SW480 (cell line): ENCODE measurements at places on chromosomes 6 and 20.

- DNase-seq, result no peak
These were observed 1074.4 kb upstream of the FLRT3 start for GRCh38 chr20:15411781-15412180.

GRCh38 chr20:24046888-24047287 is 58.3 kb upstream of the GGTLC1 start:
- DNase-seq, result no peak

GRCh38 chr6:137051790-137052472 is 7.2 kb upstream of the IL20RA start:
- DNase-seq, result peak; percentile 20

GRCh38 chr20:50601511-50602431 is 89.6 kb downstream of the RIPOR3 start:
- peak; percentile 43 for DNase-seq

- no peak for DNase-seq
These were observed 235.9 kb downstream of the TFAP2C start for GRCh38 chr20:56865055-56865454.

- no peak for DNase-seq
These were observed 46.9 kb upstream of the QKI start for GRCh38 chr6:163367497-163368183.

- no peak for DNase-seq
These were observed 44.7 kb downstream of the MCUR1 start for GRCh38 chr6:13769655-13770053.

- DNase-seq, result no peak
These were observed 41.2 kb downstream of the SNX9 start for GRCh38 chr6:157864185-157864761.

GRCh38 chr6:169810066-169810989 is 58.9 kb downstream of the ERMARD start:
- peak; percentile 52 for DNase-seq

GRCh38 chr20:51399006-51399890 is 143.3 kb downstream of the NFATC2 start:
- DNase-seq, result no peak

GRCh38 chr6:106254636-106255035 is 70.9 kb downstream of the ATG5 start:
- no peak for DNase-seq

- no peak for DNase-seq
These were observed 251.9 kb upstream of the RNF24 start for GRCh38 chr20:4267242-4267641.

GRCh38 chr6:117601811-117602150 is 530 bp downstream of the GOPC start:
- DNase-seq, result no peak

GRCh38 chr6:36318690-36319435 is 17.8 kb downstream of the BNIP5 start:
- no peak for DNase-seq

- no peak for DNase-seq
These were observed 47.6 kb upstream of the NNAT start for GRCh38 chr20:37473249-37474000.

DNA sequence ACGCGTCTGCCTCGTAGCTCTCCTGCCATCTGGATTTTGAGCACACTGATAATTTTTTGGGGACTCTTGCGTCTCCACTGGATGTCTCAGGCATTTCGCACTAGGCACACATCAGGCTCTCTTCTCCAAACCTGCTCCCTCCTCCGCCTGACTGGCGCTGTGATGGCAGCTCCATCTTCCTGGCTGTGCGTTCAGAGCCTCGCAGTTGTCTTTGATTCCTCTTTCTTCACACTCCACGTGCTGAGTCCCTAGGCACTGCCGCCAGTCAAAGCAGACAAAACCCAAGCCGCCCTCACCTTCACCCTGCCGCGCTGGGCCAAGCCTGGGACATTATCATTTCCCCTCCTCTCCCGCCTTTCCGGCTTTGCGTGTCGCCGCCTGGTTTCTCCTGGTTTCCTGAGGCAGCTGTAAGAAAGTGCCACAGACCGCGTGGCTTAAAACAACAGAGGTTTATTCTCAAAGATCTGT is 778 bp downstream of the PSMG4 start:
- peak; percentile 22 for DNase-seq
